ENCODE measurements at places on chromosomes 2 and 18. TPM values are rescaled to one million over a fixed set of nuclear protein-coding genes. Genes with fewer than 3 reads are reported as not detected.

Gene TTLL4
- 25.6 TPM for polyA plus RNA-seq

Gene CXCR1
- polyA plus RNA-seq, result not detected

Gene DSC3
- 1.1 TPM for polyA plus RNA-seq

Gene ATOH8
- 20.0 TPM for polyA plus RNA-seq

Gene LOXHD1
- polyA plus RNA-seq, result not detected

Gene SP9
- 3.2 TPM for polyA plus RNA-seq

Gene DPYSL5
- 6.8 TPM for polyA plus RNA-seq

Gene REG3G
- not detected for polyA plus RNA-seq

Gene SULT6B1
- polyA plus RNA-seq, result not detected

Gene ZSWIM2
- not detected for polyA plus RNA-seq

Gene ST8SIA5
- not detected for polyA plus RNA-seq

Gene SKOR2
- polyA plus RNA-seq, result not detected

Gene CKAP2L
- 17.1 TPM for polyA plus RNA-seq

Gene DYTN
- polyA plus RNA-seq, result not detected

Gene ANKRD62
- not detected for polyA plus RNA-seq

Gene ONECUT2
- 0.47 TPM for polyA plus RNA-seq

Gene LIMS3
- polyA plus RNA-seq, result not detected

Gene SLC9A4
- polyA plus RNA-seq, result not detected

Gene WDR33
- 21.1 TPM for polyA plus RNA-seq

Gene TANC1
- polyA plus RNA-seq, result 8.1 TPM

Gene SERPINB3
- polyA plus RNA-seq, result not detected

Gene PREB
- polyA plus RNA-seq, result 58.2 TPM

Gene SP5
- not detected for polyA plus RNA-seq

Gene SYT4
- polyA plus RNA-seq, result not detected

Gene KLHL30
- 0.03 TPM for polyA plus RNA-seq

Gene KIF1A
- 0.26 TPM for polyA plus RNA-seq

Gene CHRNG
- not detected for polyA plus RNA-seq

Measured in A549 (cell line).